SW 1271 (cell line): ENCODE measurements at places on chromosomes 11 and 22.

GRCh38 chr11:44309478-44310205, at the start of gene ALX4:
Gene ALX4, minus strand, starts transcription at chr11:44310139. Its CDS starts 77 bp downstream, at chr11:44310062.
- no peak for DNase-seq

GRCh38 chr11:121450401-121450800, 1.7 kb upstream of the SORL1 start:
- no peak for DNase-seq

DNA sequence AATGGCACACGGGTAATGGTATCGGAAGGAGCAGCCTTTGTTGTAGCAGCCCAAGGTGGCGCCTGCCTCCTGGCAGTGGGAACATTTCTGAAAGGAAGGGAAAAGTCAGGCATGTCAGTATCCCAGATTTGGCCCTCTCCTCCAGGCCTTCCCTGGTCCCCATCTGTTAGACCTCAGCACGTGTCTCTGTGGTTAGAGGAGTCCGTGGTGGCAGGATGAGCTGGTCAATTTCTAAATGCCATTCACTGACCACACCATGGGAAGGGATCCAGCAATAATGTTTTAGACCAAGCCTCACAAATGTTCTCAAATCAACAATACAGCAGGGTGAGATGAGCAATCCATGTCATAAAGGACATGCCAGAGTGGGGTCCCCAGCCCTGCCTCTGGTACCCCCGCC, 49.0 kb upstream of the CYP2D6 start:
- DNase-seq: peak; percentile 6

DNA sequence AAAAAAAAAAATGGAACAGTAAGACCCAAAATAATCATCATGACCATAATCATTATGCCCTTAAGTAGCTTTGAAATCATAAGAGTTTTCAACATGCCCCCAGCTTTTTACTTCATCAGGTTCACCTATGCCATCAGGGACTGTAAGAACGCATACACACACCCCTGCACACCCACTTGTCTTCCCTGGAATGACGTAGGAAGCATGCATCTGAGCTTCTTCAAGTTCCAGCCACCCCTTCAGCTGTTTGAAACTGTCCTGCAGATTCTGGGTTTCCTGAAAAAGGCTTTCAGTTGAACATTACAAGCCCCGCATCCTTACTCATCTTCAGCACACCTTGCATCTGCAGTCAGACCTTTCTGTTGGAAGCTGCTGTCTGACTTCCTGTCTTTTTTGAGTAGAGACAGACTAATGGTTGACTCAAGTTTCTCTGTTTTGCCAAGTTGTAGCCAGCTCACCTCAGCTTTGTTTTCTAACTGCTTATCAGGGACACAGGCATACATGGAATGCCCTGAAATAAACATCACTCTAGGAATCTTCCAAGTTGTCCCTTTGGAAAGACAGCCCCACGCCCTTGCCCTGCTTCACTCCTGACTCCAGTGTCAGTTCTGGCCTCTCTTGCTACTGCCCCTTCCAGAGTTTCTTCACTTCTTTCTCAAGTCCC, 37.0 kb downstream of the ARHGAP1 start:
- DNase-seq: no peak

DNA sequence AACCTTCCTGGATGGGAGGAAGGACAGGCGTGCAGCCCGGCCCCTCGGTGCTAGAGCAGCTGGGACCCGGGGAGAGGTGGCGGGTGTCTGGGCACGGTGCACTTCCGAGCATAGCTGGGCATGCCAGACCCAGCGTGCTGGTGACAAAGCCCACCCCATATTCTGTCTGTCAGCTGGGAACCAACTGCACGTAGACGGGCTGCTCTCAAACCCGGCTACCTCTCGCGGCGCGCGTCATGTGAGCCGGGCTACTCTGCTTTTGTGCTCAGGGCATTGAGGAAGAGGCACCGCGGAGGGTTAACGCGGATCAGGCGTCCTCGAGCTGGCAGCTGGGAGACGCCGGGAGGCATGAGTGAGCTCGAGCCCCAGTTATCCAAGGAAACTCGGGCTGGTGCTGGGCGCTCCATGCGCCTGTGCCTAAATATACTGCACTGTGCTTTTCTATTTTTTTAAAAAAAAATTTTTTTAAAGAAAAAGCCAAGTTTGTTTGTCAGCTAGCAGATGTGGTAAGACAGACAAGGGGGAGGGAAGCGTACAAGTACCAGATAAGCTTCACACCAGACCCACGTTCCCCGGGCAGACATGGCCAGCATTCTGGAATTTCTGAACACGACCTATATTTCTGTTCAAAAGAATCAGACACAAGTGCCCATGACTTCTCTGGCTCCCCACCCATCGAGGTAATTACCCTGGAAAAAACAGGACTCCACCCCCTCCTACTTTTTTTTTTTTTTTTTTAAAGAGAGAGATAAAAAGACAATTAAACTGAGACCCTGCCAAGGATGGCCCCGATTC, 425.6 kb downstream of the SHANK2 start:
- DNase-seq: no peak

DNA sequence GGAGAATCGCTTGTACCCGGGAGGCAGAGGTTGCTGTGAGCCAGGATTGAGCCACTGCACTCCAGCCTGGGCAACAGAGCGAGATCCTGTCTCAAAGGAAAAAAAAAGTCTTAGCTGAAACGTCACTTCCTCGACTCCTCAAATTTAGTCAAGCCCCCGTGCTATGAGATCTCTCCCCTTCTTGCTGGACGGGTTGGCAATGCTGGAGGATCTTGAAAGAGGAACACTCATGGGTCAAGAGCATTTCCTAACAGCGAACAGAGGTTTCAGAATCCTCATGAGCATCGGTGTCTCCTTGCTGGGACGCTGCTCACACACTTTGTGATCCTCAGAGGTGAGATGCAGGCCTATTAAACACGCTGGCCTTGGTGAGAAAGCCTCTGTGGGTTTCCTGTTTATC, 35.9 kb downstream of the APOL3 start:
- DNase-seq: no peak

GRCh38 chr22:43923191-43923590, 414 bp upstream of the PNPLA3 start:
- DNase-seq: no peak

- DNase-seq: no peak
Measured at GRCh38 chr11:34659096-34659733, 38.3 kb downstream of the EHF start.

DNA sequence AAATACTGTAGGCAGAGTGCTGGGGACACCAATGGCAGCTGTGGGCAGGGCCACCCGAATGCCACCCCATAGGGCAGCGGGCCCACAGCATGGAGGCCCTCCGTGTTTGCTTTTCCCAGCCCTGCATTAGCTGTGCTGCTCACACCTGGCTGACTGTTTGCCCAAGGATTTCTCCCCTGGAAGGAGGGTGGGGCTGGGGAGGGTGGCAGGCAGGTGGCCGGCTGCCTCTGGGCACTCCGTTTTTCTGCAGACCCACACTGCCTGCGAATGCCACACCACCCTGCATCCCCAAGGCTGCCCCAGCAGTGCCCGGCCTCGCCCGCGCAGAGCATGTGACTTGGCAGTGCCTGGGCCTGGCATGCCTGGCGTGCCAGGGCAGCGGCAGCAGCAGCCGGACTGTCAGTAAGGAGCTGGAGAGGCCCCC, 19.6 kb downstream of the DAGLA start:
- DNase-seq: no peak

DNA sequence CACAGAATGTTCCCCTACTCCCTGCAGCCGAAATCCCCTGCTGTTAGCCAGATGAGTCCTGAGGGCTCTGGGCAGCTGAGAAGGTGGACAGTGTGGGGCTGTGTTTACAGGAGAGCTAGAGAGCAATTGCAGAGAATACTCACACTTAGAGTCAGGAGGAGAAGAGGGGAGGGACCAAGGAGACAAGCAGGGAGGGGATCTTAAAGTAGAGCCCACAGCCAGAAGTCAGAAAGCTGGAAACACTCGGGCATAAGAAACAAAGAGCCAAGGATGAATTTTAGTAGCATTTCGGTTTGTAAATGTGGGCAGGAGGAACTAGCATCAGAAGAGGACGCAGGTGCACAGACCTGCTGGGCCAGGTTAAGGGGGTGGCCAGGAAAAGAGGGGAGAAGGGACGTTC, 1435.9 kb downstream of the BRD1 start:
- no peak for DNase-seq

DNA sequence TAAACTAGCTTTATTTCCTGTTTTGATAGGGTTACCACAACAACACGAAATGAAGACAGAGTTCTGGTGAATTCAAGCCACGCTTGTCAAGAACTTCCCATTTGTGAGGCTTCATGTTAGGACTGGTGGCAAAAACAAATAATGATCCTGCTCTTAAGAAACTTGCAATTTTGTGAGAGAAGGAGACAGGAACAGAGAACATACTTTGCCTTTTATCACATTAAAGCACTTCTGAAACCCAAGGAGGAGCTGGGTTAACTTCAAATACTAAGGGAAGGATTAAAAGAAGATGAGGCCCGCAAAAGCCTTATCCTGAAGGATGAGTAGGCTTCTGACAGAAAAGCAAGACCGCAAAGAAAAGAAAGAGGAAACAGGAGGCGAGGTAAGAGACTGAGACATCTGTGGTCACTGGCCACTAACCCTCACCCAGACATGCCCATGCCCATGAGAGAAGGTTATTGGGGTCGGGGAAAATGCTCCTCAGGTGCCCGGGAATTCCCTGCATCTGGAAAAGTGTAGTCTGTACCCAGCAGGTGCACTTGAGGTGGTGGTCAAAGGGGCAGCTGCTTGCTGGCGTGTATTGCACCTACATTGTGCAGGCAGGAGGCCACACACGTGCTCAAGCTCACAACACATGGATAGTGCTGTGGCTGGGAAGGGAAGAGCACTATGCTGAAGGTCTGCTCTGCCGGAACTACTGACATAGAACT, 50.5 kb downstream of the MAPK1 start:
- DNase-seq: peak; percentile 89

DNA sequence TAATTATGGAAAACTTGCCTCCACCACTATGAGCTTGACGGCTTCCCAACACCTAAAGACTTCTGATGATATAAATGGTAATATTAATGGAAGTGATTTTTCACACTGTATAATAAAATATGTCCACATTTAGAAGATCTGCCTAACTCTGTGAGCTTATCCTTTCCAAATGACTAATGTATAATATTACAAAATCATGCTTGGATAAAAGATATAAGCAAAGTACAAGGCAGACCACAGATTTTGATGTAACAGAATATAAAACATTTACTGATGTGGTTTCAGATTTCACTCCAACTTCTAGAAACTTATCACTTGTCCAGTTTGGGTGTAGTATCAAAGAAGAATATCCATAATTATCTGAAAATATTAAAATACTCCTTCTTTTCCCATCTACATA, 36.9 kb downstream of the GALNT18 start:
- DNase-seq: no peak

GRCh38 chr11:72983560-72983959, 158.6 kb downstream of the FCHSD2 start:
- no peak for DNase-seq

DNA sequence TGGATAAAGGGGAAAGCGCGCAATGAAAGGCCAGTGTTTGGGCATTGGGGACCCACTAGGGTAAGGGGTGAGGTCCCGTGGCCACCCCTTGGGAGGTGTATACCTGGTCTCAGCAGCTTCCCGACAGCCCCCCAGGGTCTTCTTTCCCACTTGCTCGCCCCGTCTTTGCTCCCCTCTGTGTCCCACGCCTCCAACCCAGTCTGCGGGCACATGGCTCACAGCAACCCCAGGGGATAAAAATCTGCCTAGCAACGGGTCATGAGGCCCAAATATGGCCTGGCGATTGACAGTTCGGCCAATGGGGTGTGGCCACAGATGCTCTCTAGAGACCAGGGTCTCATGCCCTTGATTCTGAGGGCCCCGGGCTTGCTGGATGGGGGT, 41.6 kb downstream of the AHNAK start:
- DNase-seq: no peak

DNA sequence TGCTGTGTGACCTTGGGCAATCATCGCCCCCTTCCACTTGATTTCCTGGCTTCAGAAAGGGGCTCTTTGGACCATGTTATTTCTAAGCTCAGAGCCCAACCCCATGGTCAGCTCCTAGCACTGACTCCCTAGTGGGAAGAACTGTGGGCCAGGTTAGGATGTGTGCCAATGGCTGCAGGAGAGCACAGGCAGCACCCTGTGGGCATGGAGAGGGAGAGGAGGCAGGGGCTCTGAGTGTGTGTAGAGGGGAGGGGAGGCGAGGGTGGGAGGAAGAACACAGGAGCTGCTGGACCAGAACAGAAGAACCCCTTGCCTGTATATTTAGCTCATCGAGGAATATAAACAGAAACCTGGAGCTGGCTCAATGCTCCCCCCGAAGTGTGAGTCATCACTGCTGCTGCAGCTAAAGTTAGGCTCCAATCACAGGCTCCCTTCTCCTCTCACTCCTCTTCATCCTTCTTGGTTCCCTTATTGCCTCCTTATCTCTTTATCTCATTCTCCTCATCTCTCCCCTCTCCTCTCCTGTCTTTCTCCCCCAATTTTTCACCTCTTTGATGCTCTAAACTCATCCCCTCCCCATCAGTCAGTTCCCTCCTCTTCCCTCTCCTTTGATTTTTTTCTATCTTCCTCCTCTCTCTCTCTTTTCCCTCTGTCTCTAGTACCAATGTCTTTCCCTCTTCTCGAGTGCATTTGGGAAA, 14.5 kb upstream of the RPS19BP1 start:
- no peak for DNase-seq

- DNase-seq: no peak
Measured at GRCh38 chr11:128942817-128943427, at the start of gene TP53AIP1. Gene TP53AIP1, minus strand, starts transcription at chr11:128942871. Its CDS starts 5,053 bp downstream, at chr11:128937818.

- DNase-seq: no peak
Measured at GRCh38 chr22:11325767-11326166, 4202.2 kb upstream of the OR11H1 start.
